ENCODE measurements at places on chromosomes 3 and 15.

- no peak for DNase-seq
Measured at GRCh38 chr15:42285034-42285433, 11.8 kb upstream of the TMEM87A start.

DNA sequence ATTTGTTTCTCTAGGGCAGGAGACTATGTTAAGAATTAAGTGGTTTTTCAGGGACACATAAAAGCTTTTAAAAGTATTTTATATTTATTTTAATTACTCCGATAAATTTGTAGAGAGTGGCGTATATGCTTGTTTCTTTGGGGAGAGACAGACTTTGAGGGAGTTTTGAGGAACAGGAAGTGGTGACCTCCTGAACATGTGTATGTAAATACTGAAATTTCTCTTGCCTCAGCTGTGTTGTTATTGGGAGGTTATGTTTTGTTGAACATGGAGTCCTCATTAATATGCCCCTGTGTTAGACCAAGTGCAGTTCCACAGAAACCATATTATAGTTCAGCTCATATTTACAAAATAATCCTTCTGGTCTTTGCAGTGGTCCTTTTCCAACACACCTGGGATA, 41.8 kb upstream of the UTS2B start:
- no peak for DNase-seq

- DNase-seq: peak; percentile 78
Measured at GRCh38 chr3:51955893-51956770, 951 bp downstream of the GPR62 start.

DNA sequence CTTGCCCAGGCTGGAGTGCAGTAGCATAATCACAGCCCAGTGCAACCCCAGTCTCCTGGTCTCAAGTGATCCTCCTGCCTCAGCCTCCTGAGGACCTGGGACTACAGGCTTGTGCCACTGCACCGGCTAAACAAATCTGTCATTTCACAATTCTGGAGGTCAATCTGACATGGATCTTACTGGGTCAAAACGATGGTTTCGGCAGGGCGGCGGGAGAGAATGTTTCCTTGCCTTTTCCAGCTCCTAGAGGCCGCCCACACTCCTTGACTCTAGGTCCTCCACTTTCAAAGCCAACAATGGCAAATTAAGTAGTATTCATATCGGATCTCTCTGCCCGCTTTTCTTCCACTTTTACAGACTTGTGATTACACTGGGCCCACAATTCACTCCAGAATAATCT, 14.8 kb downstream of the ATP10A start:
- DNase-seq: no peak

DNA sequence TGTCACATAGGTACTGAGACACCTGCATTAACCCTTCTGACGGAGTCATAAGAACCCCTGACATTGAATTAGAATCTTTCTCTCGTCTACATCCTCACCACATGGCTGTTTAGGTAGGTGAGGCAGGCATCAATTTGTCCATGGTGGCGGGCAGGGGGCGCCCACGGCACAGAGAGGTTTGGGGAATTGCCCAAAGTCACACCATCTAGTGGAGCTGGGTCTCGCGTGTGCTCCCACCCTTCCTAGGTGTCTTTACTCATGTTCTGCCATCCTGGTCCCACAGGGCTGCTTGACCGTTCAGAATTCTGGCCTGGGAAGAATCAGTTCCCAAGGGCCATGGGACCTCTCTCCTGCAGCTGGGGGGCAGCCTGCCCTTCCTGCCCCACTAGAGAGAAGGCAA, 14.7 kb upstream of the DLL4 start:
- no peak for DNase-seq

- no peak for DNase-seq
Measured at GRCh38 chr3:76554707-76555106, 485.2 kb upstream of the ROBO2 start.

GRCh38 chr15:65626856-65627255, 5.1 kb downstream of the SLC24A1 start:
- DNase-seq: no peak

DNA sequence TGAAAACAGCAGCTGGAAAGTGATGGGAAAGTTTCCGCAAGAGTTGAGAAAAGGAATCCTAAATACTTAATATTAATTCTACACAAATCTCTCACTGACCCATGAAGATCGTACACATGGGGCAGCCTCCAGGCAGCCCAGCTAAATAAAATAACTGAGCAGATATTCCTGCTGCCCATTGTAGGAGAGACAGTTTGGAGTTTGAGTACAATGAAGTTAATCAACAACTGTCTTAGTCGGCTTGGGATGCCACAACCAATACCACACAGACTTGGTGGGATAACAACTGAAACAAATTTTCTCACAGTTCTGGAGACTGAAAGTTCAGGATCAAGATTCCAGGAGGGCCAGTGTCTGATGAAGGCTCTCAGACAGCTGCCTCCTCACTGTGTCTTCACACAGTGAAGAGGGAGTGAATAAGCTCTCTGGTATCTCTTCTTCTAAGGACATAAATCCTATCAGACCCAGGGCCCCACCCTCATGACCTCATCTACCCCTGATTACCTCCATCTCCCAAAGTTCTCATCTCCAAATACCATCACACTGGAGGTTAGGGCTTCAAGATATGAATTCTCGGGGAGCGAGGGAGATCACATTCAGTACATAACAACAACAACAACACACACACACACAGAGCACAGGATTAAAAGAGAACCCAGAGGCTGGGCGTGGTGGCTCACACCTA, 9.7 kb downstream of the TRPM7 start:
- no peak for DNase-seq

Data from ureter (tissue), 1 donor.